ENCODE measurements at places on chromosomes 1 and 21. TPM values are rescaled to one million over a fixed set of nuclear protein-coding genes. Genes with fewer than 3 reads are reported as not detected.

DNA sequence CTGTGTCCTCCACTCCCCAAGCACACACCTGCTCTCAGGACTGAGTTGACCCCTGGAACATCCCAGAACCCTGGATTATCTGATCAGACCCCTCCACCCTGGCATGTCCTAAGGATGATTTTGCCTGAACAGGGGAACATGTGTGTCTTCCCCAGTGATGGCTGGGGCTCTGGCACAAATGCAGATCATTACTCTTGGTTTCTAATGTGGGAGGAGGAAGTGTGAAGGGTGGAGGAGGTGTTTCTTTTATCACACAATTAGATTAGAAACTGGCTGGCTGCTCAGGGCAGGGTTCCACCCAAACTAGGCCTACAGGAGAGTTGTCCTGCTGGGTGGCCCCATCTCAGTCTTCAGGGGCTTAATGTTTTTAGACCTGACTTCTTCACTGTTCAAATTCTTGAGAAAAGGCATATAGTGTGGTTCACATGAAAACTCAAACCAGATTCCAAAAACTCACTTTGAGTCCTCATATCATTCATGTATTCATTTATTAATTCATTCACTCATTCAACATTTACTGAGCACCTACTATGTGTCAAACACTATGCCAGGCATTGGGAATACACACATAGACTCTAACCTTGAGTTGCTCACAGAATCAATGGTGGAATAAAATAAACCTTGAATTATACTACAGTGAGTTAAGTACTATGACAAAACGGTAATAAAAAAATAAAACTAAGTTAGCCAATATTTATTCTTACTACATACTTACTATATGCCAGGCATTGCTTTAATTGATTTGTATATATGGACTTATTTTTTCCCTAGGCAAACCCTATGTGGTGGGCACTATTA lies 221.8 kb upstream of the JUN start:
- H3K27ac ChIP-seq, result no peak overlapping the region
- DNase-seq, result no peak
- no peak overlapping the region for H3K4me3 ChIP-seq
- H3K36me3 ChIP-seq, result no peaks in the 10 kb centered on the region
- no peaks in the 10 kb centered on the region for H3K27me3 ChIP-seq

GRCh38 chr21:44005593-44005992 lies 6.5 kb upstream of the TRAPPC10 start:
- no peaks in the 10 kb centered on the region for H3K4me1 ChIP-seq
- H3K36me3 ChIP-seq, result no peaks in the 10 kb centered on the region
- H3K4me3 ChIP-seq, result no peak overlapping the region
- H3K27me3 ChIP-seq, result no peaks in the 10 kb centered on the region

DNA sequence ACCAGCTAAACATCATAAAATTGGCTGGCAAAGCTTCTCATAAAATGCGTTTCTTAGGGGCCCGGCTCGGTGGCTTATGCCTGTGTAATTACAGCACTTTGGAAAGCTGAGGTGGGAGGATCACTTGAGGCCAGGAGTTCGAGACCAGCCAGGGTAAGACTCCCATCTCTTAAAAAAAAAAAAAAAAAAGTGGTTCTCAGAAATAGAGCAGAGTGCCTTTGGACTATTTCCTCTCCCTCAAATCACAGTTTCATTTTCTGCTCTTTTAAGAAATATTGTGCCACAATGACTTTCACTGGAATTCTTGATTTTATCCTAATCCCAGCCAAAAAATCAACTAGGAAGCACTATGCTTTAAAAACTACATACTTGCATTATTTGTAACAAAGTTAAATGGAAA lies 13.3 kb downstream of the HSF2BP start:
- no peaks in the 10 kb centered on the region for H3K36me3 ChIP-seq
- H3K27ac ChIP-seq, result peak overlapping the region; percentile 36
- H3K4me1 ChIP-seq, result no peaks in the 10 kb centered on the region
- no peak for DNase-seq

DNA sequence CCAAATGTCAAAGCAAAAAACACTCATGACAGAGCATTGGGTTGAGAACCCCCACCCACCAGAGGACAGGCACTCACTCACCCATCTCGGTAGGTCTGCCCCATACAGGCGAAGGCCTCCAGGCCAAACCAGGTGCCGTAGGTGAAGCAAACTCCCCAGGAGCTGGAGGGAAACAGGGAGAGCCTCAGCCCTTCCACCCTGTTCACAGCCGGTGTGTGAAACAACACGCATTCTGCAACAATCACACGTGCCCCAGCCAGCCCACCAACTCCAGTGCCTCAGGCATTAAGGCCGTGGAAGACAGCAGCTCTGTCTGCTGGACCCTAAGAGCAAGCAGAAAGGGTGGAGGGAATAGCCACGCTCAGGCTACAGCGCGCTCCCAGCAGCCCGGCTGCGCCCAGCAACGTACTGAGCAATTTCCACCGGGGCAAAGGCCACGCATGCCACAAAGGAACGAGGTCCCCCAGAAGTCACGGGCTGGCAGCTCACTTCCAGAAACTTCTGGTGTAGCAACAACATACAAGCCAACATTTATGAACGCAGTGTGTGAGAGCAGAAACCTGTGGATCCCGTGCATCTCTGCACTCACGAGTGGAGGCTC lies 11.4 kb upstream of the SPATC1L start:
- no peaks in the 10 kb centered on the region for H3K36me3 ChIP-seq
- H3K27me3 ChIP-seq, result no peaks in the 10 kb centered on the region
- H3K4me1 ChIP-seq, result no peaks in the 10 kb centered on the region
- no peak overlapping the region for H3K27ac ChIP-seq

Gene CCDC185
- not detected for total RNA-seq
